ENCODE measurements at places on chromosomes 7 and 10. TPM values are rescaled to one million over a fixed set of nuclear protein-coding genes. Genes with fewer than 3 reads are reported as not detected.

DNA sequence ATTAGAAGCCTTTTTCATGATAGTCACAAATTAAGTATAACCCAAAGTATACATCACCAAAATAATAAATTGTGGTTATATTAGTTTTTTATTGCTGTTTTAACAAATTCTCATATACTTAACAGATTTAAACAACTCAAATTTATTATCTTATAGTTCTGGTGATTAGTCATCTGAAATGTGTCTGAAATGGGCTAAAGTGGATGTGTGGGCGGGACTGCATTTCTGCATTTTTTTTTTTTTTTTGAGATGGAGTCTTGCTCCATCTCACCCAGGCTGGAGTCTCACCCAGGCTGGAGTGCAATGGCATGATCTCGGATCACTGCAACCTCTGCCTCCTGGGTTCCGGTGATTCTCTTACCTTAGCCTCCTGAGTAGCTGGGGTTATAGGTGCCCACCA, 891.5 kb upstream of the CELF2 start:
- DNase-seq, result no peak

- no peak for DNase-seq
Observed at GRCh38 chr7:70354409-70355169, 756.3 kb downstream of the AUTS2 start.

DNA sequence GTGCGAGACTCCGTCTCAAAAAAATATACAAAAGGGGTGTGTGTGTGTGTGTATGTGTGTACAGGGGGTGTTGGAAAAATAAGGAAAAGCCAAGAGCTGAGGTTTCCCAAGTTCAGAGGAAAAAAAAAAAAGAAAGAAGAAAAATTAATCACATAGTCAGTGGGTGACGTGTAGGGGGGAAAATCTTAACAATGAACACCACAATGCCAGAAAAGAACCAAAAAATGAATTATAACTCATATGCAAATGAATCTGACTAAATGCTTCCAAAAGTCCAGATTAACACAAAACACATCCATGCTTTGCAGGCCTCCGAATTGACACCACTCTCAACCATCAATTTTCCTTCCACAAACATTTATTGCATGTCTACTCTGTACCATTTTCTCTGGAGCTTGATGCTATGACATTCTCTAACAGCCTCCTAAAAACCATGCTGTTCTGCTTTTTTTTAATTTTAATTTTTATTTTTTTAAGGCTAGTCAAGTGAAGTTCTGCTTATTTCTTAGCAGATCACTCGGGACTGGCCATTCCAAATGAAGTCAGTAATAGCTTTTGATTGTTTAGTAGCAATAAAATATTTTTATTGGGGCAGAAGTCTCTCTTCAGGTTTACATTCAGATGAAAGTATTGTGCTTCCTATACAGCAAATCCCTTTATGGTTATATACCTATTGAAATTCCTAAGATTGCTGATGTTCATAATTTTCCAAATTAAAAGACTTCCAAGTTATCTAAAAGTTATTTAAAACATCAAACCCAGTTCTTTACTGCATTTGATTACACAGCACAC, 133.8 kb downstream of the CNOT4 start:
- DNase-seq, result no peak

DNA sequence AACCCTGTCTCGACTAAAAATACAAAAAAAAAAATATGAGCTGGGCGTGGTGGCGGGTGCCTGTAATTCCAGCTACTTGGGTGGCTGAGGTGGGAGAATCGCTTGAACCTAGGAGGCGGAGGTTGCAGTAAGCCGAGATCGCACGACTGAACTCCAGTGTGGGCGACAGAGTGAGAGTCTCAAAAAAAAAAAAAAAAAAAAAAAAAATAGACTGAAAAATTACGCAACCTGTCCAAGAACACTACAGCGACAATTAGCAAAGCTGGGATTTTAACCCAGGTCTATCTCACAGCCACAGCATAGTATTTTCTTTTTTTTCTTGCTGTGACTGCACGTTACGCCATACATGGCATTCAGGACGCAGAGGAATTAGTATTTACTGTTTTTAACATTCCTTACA, 1.1 kb upstream of the RABGEF1 start:
- no peak for DNase-seq

DNA sequence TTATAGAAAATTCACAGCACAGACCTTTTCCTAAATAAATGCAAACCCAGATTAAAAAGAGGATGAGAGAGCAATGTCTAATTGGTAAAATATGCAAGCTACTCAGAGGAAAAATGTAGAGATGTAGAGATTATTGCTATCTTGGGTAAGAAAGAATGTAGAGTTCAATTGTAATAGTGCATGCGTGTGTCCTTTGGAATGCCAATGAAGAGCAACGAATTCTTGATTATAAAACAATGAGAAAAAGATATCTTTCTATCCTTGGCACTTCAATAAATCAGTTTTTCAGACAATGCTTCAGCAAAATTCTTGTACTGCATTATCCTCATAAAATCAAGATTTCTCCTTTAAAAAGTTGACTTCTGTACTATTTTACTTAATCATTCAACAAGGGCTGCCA, 50.9 kb downstream of the SEMA3D start:
- no peak for DNase-seq

- no peak for DNase-seq
Observed at GRCh38 chr10:113142601-113143362, 192.7 kb downstream of the TCF7L2 start.

GRCh38 chr10:31058795-31059703, 27.4 kb upstream of the ZNF438 start:
- DNase-seq, result no peak

GRCh38 chr7:37000511-37000910, 276.2 kb upstream of the AOAH start:
- DNase-seq, result no peak

DNA sequence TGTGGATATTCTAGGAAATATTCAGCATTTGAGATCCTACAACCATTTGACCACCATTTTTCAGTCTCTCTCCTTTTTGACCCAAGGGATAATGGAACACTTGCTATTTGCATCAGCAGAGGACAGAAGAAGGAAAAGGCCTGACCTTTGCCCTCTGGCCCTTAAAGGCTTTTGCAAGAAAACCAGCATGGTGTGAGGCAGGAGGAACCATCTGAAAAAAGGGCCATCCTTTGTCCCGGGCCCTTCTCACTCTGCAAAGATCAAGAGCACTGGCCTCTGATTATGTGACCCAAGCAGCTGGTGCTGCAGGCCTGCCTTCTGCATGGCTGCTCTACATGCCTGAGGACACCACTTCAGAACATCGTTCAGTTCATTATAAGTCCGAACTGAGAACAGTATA, 133.3 kb upstream of the STK17A start:
- DNase-seq, result no peak

- DNase-seq, result no peak
Observed at GRCh38 chr10:30062090-30062489, 2.7 kb upstream of the JCAD start.

GRCh38 chr7:105493923-105494315, 28.2 kb downstream of the PUS7 start:
- no peak for DNase-seq

DNA sequence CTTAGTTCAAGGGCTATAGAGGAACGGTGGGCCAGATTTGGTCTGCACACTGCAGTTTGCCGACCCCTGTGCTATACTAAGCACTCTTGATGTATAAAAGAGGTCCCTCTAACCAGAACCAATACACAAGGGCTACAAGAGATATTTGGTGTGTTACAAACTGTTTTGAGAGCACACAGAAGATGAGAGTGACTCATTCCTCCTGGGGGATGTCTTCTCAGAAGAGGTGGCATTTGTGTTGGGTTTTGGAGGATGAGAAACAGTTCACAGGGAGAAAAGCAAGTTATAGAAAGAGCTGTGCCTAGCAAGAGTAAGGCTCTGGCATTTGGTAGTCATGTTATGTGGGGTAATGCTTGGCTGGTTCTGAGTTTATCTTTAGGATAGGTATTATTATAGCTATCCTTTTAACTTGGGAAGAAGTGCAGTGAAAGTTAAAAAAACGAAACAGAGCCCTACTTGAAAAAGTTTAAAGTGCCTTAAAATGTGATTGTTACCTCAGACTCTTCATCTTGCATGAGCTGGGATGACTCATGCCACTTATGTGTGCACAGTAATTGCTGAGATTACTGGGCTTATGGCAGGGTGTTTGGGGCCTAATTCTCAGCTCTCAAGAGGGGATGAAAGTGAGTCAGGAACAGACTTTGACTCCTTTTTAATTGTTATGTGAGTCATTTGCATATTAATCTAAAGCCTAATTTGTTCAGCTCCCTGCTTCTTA, 160.4 kb downstream of the KIF20B start:
- no peak for DNase-seq

- no peak for DNase-seq
Observed at GRCh38 chr10:42753126-42753506, 29.5 kb upstream of the BMS1 start.

GRCh38 chr7:30924624-30925023, 13.0 kb downstream of the AQP1 start:
- no peak for DNase-seq

- no peak for DNase-seq
Observed at GRCh38 chr7:151829707-151830106, 47.2 kb downstream of the PRKAG2 start.

GRCh38 chr7:41238851-41239331, 464.0 kb downstream of the INHBA start:
- DNase-seq, result no peak

- no peak for DNase-seq
Observed at GRCh38 chr10:65430979-65431378, 1494.9 kb upstream of the LRRTM3 start.

GRCh38 chr10:93947524-93947923, 46.2 kb upstream of the PLCE1 start:
- DNase-seq, result no peak

- no peak for DNase-seq
Observed at GRCh38 chr7:17093461-17093860, 205.0 kb upstream of the AHR start.

DNA sequence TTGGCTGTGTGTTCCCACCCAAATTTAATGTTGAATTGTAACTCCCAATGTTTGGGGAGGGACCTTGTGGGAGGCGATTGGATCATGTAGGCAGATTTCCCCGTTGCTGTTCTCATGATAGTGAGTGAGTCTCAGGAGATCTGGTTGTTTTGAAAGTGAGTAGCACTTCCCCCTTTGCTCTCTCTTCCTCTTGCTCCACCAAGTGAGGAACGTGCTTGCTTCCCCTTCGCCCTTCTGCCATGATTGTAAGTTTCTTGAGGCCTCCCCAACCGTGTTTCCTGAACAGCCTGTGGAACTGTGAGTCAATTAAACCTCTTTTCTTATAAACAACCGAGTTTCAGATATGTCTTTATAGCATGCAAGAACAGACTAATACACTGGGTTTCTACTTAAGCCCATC, 176.3 kb downstream of the CDK14 start:
- DNase-seq, result no peak

Gene MYL10
- total RNA-seq, result 0.63 TPM

Gene LRIT1
- total RNA-seq, result not detected

Gene TMEM196
- 1.0 TPM for total RNA-seq

Gene HBP1
- 146 TPM for total RNA-seq

Gene TCF7L2
- total RNA-seq, result 24.7 TPM

Gene MALRD1
- 13.8 TPM for total RNA-seq

Data from urinary bladder (tissue), 4 donors.